Mesothelial cell of epicardium (in vitro differentiated cells): ENCODE measurements at places on chromosomes 7 and 10. TPM values are rescaled to one million over a fixed set of nuclear protein-coding genes. Genes with fewer than 3 reads are reported as not detected.

GRCh38 chr7:12646139-12646538, 41.3 kb upstream of the ARL4A start:
- DNase-seq: no peak

DNA sequence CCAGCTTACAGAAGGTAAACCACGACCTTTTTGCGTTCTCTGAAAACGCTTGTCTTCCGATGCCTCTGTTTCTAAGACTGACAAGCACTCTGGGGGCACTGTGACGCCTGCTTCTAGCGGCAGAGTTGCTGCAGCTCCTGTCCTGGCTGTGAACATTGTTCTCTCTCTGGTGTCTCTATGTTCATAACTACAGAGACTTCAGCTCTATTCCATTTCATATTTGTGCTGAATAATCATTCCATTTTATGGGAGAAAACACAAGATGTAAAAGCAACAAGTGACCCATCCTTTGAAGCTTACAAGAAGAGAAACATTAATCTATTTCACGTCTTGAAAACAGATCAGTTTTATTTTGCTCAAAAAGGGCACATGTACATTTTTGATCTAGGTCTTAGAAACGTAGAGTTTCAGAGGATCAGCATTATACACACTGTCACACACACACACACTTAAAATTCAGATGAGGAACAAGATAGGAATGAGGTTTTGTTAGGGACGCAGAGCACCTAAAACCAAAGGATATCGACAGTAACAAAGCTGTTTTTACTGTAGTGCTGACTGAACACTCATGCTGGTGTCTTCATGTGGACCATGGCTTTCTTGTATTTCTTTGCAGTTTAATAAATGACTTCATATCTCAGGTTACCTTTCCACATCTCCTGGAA, 3.0 kb downstream of the IKZF1 start:
- no peak for DNase-seq

GRCh38 chr10:28768227-28768626, 90.9 kb downstream of the BAMBI start:
- no peak for DNase-seq

- peak; percentile 38 for DNase-seq
Observed at GRCh38 chr7:44307301-44307900, 18.0 kb downstream of the CAMK2B start.

CNPY1 gene
- not detected in 3 replicates for total RNA-seq

UBE2H gene
- total RNA-seq: 95.9 to 104 TPM (median 99.1 TPM) in 3 replicates

PTPRZ1 gene
- total RNA-seq: 2.8 to 3.4 TPM (median 3.0 TPM) in 3 replicates

HOXA3 gene
- total RNA-seq: 197 to 209 TPM (median 201 TPM) in 3 replicates

TAC1 gene
- total RNA-seq: 0.36 to 0.63 TPM in 2 of 3 replicates, not detected in the other
